Liver (tissue), 10 donors: ENCODE measurements at places on chromosomes 16 and 17. TPM values are rescaled to one million over a fixed set of nuclear protein-coding genes. Genes with fewer than 3 reads are reported as not detected.
A peak's percentile ranks its signal among the peaks of the same experiment; 100 is the strongest.

DNA sequence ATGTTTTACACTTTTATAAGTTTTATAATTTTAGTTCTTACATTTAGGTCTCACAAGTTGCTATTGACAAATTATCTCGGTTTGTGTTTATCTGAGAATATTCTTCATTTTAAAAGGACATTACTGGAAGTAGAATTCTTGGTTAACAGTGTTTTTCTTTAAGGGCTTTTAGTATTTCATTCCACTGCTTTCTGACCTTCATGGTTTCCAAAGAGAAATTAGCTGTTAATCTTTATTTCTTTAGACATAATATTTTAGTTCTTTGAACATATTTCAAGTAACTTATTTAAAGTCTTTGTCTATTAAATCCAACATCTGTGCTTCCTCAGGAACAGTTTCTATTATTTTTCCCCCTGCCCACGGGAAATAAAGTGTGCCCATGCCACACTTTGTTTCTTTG, 240.1 kb upstream of the AXIN2 start:
- DNase-seq, result no peak

GRCh38 chr17:50949989-50950877, 84.1 kb upstream of the TOB1 start:
- peak; percentile 70 for DNase-seq

- no peak for DNase-seq
These were observed 42.9 kb downstream of the PIGL start for GRCh38 chr17:16259926-16260325.

GRCh38 chr17:1870592-1870991, 40.8 kb downstream of the RPA1 start:
- DNase-seq, result no peak

DNA sequence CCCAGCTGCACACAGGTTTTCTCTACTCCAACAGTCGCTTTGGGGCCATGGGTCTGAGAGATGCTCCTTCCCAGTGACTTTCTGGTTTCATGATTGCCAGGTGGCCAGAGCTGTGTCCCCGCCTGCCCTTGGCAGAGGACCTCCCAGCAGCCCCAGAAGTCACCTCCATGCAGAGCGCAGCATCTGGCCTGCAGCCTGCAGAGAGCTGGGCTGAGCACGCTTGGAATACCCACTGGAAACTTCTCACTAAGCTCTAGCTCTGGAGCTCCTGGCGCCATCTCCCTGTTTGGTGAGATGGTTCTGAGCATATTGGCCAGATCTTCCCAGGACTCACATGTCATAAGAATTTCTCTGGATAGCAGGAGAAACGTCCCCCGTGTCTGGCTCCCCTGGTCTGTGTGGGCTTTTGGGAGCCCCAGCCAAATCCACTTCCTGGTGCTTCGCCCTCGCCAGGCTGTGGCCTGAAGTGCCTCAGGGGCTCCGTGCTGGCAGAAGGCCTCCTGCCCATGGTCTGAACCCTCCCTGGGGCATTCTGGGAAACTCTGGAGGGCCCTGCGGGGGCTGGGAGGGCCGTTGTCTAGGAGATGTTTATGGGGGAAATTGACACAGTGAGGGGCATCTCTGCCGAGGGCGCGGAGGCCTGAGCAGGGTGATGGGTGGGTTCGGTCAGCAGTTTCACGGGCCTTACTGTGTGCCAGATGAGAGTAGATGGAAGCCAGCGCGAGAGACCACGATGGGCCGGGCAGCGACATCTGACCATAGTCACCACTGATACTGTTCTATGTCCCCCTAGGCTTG, 73.2 kb upstream of the CIBAR2 start:
- DNase-seq, result no peak

The TEKT1 gene
- polyA plus RNA-seq, result 0.15 TPM

The ABHD15 gene
- polyA plus RNA-seq, result 6.6 TPM

The BCL7C gene
- polyA plus RNA-seq, result 4.9 TPM
